ENCODE measurements at places on chromosomes 4 and X. TPM values are rescaled to one million over a fixed set of nuclear protein-coding genes. Genes with fewer than 3 reads are reported as not detected.

CTAG2 gene
- not detected for total RNA-seq

PRKG2 gene
- total RNA-seq = 7.0 TPM

SAT1 gene
- total RNA-seq = 1,193 TPM

DNA sequence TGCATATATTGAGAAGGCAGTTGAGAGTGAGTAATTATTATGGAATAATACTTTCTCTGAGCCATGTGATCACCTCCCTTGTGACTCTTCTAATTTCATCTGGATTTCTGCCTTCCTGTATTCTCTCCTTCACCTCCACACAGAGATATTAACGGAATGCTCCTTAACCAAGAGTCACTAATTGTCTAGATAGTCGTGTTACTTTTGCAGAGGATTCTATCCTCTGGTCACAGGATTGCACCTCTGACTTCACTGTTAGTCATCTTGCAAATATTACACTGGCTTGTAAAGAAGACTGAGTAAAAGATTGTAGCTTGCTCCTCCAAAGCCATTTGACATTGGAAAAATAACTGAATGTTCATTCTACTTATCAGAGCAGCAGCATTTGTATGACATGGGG, 160.9 kb downstream of the SH2D1A start:
- peak; percentile 74 for DNase-seq

Measured in bronchial epithelial cell (primary cell).